DMS79 (cell line): ENCODE measurements at places on chromosomes 3 and 15.

GRCh38 chr3:113769551-113769950, 22.7 kb downstream of the ATP6V1A start:
- no peak for DNase-seq

DNA sequence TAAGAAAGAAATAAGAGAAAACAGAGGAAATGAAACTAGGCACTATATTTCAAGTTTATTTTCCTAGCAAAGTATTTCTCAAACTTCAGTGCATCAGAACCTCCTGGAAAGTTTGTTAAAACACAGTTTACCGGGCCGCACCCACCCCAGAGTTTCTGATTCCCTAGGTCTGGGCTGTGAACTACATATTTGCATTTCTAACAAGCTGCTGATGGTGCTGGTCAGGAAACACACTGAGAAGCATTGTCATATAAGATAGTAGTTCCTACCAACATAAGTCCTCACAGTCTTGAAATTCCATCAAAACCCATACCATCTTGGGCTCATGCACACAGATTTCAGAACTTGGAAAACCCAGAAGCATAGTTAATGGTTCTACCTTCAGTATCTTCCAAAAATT, 8.3 kb downstream of the SLC9A9 start:
- no peak for DNase-seq

- no peak for DNase-seq
These were observed 19.7 kb downstream of the TM4SF4 start for GRCh38 chr3:149494022-149494758.

GRCh38 chr3:74027121-74027520, 402.4 kb upstream of the PDZRN3 start:
- no peak for DNase-seq

DNA sequence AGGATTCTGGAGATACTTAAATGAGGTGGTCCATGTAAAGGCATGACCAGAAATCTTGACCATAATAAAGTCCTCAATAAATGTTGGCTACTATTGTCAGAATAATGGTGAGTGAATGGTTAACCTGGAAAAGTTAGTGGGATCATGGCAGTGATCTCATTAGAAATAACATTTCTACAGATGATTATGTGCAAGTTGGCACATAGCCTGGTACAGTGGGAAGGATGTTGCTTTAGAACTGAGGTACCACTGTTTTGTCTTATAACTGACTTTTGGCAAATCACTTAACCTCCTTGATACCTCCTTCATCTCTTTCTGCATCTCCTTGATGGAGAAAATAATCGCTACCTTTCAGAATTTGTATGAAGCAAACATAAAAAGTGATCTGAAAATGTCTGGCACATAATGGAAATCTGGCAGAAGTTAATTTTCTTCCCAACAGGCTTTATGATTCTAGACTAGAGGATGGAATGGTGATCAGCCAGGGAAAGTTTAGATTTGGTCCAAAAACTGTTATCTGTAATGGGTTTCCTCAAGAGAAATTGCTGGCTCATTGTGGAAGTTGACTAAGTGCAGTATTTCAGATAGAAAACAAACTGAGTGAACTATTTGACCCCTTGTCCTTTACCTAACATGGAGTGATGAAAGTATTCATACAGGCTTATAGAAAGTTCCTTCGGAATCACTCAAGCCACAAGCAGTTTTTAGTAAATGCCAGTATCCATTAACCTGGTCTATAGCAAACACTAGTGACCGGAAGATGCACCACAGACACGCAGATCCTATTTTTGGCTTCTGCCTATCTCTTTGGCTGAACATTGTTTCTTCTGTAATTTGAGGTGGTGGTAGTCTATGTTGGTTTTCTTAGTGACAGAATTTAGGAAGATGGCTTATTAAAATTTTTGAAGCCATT, 449.6 kb upstream of the TGFBR2 start:
- no peak for DNase-seq

DNA sequence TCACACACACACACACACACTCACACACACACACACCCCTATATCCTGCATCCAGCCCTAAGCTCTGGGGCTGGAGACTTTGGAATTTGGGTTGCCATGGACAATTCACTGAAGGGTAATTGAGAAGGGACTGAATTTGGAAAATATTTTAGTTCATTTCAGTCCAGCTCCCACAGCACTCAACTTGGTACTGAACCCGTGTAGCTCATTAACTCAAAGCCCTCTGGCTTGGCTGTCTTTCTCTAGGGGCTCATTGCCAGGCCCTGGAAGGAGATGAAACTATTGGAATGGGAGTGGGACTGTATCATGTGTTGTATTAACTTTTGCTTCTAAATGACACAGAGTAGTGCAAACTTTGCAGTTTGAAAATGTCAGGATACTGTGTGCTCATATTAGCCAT, 157.3 kb downstream of the EPHB1 start:
- no peak for DNase-seq

- no peak for DNase-seq
These were observed 22.6 kb upstream of the PEX5L start for GRCh38 chr3:180059356-180059755.

GRCh38 chr15:48834756-48835155, 23.9 kb upstream of the CEP152 start:
- no peak for DNase-seq
